NCI-H82 (cell line): ENCODE measurements at places on chromosomes 7 and 10.
A peak's percentile ranks its signal among the peaks of the same experiment; 100 is the strongest.

DNA sequence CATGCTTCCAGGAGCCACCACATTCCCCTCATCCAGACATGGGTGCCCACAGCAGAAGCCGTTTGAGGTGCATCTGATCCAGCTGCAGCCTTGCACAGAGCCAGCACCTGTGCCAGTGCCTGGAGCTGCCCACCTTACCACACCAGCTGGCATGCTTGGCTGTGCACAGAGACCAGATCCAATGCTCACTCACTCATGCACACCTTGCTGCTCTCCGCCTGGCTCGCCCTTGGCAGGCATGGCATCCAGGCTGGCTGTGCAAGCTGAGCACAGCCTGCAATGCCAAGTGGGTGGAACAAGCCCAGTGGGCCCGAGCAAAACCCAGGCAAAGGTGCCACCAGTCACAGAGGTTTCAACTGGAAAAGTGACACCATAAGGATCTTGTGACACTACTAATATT lies 66.9 kb upstream of the SEMA3A start:
- no peak for DNase-seq

DNA sequence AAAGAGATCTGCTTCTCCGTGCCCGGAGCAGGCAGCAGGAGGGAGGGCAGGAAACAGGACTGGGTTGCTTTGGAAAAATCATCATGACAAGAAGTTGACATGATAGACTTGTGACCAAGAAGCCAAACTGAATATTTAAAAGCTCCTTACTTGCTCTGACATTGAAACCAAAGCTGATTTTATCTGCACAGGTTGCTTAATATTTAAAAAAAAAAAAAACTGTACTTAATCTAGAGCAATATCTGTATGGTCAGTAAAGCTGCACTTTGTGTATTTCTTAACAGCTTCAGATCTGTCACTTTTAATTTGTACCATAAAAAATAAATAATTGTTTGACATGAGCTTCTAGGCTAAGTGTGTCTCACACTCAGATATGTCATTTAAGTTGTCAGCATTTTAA lies 97.9 kb upstream of the YAE1 start:
- no peak for DNase-seq

- DNase-seq: no peak
These were observed 79.1 kb upstream of the NME8 start for GRCh38 chr7:37769291-37769690.

DNA sequence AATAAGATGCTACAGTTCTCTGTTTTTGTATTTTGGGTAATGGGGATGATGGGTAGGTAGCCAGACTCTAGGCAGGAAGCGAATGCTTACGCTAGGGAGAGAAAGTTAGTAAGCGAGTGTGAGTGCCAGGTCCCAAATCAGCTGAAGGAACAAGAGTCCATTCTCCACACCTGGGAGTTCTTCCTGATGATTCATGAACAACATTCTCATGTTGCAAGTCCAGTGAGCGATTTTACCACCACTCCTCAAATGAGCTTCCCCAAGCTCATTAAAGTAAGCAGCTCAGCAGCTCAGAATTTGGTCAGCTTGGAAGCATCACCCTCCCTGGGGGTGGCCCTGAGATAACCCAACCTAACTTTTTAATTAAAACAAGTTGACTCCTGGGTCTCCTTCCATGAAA lies 27.3 kb downstream of the SH3PXD2A start:
- peak; percentile 20 for DNase-seq

- DNase-seq: no peak
These were observed 48.1 kb downstream of the PARD3 start for GRCh38 chr10:34766811-34767494.

DNA sequence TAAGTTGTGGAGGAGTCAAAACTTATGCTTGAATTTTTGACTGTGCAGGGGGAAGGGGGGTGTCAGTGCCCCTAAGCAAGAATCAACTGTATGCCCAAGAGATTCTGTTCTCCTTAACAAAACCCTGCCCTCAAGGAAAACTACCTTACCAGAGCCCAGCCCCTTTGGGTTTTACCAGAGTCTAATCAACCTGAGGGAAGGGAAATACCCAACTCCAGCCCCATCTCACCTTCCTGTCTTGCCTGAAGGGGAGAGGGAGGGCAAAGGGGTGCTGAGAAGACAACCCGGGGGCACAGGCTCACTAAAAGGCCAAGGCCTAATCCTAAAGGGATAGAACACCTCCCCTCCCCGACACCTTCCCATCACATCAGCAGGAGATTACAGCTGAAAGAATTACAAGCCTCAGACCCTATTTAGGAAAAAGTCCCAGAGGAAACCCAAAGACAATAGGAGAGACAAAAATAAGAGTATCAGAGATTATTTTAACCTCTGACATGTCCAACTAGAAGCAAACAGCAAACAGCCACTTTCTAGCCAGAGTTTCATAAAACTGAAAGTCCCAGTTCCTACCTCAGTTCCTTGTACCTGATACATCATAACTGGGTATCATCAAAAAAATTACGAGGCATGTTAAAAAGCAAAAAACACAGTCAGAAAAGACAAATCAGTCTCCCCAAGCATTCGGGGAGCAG lies 26.8 kb upstream of the C7orf33 start:
- no peak for DNase-seq

DNA sequence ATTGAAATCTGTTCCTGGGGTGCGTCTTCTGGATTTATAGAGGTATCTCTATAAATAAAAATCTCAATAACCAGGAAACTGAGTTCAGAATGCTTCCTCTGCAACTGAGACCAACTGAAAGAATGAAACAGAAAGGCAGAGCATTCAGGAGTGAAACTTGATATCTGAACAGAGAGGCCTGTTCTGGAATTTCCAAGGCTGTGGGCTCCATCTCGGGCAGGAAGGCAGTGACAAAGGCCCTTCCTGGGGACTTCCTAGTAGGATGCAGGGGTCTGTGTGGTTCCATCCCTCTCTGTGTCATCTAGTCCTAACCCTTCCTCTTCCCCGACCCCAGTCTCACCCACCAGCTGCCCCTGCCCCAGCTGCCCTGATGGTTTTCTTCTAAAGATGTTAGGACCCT lies 52.0 kb downstream of the JCAD start:
- DNase-seq: no peak

GRCh38 chr10:15166325-15166724 lies 2.2 kb downstream of the NMT2 start:
- DNase-seq: no peak

GRCh38 chr7:38311329-38311937 lies 38.0 kb upstream of the TARP start:
- DNase-seq: peak; percentile 68
